ENCODE measurements at places on chromosomes 2 and 18.

GRCh38 chr2:218368621-218369153, 12.0 kb downstream of the CATIP start:
- no peak for DNase-seq

DNA sequence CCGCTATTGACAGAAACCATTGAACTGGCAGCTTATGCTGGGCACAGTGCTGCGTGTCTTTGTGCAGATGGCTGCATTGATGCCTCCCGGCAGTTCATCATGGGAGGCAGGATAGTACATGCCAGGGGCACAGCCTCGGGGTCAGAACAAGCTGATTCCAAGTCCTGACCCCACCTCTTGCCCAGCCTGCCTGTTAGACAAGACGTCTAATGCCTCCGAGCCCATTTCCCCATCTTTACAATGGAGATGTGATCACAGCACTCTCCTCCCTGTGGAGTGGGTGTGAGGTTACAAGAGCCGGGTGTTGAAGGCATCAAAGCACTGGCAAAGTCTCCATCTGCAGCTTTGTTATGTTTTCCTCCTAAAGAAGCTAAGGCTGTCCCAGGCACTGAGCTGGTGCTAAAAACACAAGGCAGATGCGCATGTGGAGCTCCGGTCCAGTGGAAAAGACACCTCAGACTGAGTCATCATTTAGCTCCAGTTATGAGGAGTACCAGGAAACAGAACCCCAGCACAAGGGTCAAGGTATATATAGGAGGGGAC, 125.7 kb upstream of the EPAS1 start:
- no peak for DNase-seq

GRCh38 chr2:163602196-163602595, 133.6 kb downstream of the FIGN start:
- no peak for DNase-seq

GRCh38 chr2:189585226-189585756, 4.7 kb upstream of the SLC40A1 start:
- DNase-seq, result no peak

DNA sequence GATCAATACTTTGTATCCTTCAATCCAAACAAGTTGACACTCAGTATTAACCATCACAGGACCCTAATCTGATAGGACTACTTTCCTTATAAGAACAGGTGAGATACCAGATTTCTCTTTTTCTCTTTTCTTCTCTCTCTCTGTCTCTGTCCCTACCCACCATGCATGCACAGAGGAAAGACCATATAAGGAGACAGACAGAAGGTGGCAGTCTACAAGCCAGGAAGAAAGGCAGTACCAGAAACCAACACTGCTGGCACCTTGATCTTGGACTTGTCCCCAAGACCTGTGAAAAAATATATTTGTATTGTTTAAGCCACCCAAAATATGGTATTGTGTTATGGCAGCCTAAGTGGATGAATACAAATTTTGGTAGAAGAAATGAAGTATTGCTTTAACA, 156.2 kb upstream of the KCNH7 start:
- no peak for DNase-seq

- no peak for DNase-seq
Measured at GRCh38 chr2:152571048-152571766, 146.1 kb downstream of the PRPF40A start.

- peak; percentile 19 for DNase-seq
Measured at GRCh38 chr2:42558827-42559226, 9.6 kb upstream of the MTA3 start.

DNA sequence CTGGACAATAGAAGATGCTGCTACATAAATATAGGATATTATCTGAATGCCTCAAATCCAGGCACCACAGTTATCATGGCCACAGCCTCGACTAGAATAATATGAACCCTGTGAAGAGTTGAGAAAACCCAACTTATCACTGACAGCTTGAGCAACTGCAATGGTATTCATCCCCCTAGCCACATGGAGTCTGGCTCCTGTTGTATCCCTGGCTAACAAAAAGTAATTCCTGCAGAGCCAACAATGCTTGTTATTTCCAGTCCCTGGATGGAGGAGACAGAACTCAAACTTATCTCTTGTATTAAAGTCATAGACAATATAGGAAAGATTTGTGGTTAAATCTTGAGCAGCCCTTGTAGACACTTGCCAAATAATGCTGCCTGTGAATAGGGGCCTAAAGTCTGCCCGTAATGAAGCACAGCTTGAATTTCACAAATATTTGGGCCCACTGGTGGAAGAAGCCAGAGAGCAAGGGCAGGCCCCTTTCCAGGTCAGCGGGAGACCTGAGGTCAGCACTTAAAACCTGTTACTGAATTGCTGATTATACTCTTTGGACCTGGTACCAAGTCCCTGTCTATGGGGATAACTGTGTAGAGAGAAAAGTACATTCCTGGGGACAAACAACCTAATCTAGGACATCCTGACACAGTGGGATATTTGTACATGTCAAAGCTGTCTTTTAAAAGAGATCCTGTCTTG, 28.4 kb upstream of the SUCLG1 start:
- DNase-seq, result no peak

- DNase-seq, result no peak
Measured at GRCh38 chr2:128368437-128369107, 49.9 kb upstream of the HS6ST1 start.

GRCh38 chr2:113201496-113202304, 27.9 kb downstream of the PSD4 start:
- peak; percentile 17 for DNase-seq

DNA sequence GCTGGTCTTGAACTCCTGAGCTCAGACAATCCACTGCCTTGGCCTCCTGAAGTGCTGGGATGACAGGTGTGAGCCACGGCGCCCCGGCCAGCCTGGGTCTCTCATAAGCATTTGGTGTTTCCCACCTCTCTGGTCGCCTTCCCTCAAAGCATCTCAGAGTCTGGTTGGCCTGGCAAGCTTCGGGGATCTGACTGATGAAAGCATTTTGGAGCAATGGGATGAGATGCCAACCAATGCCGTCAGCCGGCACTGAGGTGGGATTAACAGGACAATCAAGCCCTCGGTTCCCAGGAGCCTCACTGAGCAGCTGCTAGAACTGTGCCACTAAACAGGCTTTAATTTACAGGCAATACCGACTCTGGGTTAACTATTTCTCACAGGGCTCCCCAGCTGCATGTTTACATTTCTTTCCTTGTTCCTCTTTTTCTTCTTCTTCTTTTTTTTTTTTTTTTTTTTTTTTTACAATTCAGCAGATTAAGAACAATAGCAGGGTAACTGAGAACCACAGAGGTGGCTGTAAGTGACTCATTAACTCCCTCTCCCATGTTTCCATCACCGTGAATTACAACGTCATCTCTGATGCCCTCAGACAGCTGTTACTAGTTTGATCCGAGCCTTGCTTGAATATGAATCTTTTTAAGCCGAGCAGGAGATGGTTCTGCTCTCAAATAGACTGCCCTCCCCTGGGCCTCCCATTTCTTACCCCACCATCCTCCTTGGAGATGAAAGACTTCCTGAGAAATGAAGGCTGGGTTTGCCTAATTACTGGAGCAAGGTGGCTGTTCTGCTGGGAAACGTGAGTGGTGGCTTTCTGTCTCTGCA, 37.9 kb downstream of the ODC1 start:
- no peak for DNase-seq

DNA sequence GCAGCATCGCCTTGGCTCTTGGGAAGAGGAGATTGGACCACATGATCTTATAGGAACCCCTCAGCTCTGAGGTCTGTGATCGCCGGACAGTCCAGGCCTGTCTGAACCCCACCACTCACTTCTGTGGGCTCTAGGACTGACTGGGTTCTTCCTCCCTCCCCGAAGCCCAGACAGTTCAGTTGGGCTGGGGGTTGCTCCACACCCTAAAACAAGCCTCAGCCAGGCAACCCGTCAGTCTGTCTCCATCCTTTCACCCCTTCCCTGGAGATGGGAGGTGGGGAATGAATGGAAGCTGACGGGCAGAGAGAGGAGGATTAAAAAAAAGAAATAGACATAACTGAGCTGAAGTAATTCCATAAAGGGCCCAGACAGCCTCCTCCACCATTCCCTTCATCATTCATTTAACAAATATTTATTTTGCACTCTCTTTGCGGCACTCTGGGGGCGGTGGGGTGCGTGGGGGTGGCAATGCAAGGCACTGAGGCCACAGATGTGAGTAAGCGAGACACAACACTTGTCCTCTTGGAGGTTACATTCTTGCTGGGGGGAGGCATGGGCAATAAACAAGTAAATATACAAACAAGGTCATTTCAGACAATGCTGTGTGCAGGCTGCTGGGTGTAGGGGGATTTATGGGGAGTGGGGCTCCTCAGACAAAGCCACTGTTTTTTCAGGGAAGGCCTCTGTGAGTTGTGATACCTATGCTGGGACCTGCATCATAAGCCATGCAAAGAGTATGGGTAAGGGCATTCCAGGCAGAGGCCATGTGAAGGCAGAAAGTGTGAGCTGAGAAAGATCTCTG, 12.9 kb downstream of the WNT10A start:
- DNase-seq, result no peak

DNA sequence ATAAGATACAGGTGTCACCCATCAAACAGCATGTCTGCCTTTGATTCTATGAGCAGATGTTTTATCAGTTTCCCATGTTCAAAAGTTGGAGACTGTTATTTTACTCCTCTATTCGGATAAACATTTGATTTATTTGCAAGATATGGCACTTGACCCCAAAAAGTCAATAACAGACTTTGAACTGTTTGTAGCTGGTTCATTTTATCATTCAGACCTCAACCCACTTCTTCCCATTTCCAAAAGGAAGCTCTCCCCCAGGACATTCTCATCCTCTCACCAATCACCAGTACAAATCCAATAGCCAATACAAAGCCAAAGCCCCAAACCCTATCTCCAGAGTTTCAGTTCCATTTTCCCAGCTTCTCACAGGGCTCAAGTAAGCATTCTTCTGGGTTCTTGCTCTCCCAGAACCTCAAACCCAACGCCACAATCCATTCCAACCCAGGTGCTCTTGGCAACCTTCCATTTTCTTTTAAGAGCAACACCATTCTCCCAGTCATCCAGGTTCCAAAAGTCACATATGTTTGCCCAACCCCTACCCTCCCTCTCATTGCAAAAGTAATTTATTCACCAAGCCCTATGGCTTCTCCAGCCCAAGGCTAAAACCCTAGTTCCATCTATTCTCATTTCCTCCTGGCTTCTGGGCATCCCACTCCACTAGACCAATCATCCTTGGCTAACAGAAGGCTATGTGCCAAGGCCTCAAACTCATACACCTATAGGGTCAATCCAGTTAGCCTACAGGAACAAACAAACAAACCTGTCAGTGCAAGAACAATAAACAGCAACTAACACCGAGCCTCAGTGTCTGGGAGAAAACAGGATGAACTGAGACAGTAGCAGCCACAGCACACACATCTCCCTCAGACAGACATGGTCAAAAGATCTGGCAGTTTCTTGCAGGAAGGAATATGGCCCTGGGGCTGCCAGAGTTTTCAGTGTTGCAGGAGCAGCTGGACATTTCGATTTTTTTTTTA, 9.2 kb downstream of the ACVR1 start:
- no peak for DNase-seq

GRCh38 chr2:218400167-218400929, 680 bp downstream of the CTDSP1 start:
- DNase-seq, result no peak

GRCh38 chr2:108585436-108585835, 51.2 kb downstream of the LIMS1 start:
- DNase-seq, result no peak

DNA sequence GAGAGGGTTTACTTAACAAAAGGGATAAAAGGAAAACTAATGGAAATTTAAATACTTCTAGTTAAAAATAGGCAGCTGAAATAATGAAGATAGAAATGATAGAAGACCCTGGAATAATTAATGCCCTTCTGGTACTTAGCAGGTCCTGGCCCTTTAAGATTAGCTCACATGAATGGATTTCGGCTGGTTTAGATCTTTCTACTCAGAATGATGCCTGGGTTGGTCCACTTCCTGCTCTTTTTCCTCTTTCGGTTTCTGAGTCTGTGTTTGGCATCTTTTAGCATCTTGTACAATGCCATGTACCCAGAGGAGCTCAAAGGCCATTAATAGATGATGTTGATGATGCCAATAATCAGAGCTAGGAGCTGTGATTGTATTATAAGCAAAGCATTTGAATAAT, 290.5 kb downstream of the CLIP4 start:
- DNase-seq, result no peak

DNA sequence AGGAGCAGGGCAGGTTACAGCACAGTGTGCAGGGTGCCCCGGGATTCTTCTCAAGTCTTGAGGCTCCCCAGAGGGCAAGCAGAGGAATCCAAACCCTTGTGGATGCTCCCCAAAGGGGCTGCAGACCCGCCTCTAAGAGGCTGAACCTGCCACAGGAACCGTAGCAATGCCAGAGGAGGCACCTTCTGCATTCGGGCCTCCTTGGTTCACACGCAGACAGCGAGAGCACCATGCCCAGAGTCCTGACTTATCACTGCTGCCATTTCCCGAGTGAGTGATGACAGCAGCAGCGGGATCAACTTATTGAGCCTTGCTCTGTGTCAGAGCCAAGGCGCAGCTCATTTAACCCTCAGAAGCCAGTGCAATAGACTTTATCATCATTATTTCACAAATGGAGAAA, 203.5 kb downstream of the CTIF start:
- no peak for DNase-seq

DNA sequence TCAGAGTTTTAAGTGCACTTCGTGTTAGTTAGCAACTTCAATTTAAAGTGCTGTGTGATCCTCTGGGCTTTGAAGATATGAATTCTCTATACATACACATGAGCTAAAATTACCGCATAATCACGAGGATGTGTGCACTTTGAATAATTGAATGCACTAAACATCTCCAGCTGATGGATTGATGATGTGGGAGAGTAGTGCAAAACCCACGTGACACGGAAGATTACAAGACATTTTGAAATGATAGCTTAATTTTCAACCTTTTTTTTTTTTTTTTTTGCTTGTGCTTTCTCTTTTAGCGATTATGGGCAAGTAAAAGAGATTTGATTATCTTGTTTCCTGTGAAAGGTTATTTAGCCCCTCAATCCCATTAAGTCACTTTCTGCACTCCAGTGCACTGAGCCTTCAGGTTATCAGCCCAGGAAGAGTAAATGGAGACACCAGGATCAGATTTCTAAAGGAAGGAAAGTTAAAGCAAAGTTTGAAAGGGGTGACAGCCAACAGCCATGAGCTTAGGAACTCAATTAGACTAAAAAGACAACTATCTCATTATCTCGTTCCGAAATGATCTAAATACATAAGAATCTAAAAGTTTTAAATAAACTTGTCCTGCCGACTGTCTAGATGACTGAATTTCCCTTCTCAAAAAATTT, 81.6 kb downstream of the CDK15 start:
- DNase-seq, result no peak

DNA sequence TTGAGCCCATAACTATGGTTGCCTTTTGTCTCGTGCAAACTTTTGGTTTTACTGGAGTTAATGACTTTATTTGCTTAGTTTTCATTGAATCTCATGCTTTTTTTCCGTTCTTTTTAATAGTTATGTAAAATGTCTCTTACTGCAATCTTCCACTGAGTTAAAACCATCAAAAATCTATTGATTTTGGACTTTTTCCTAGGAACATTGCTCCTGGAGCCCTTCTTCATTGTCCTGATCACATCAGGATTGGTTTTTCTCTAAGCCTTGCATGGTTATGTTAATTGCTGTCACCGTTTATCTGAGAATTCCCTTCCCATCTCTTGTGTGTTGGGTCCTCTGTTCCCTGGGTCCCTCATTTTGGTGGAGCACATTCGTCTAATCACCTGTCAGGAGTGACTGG, 125.5 kb downstream of the PARD3B start:
- DNase-seq, result no peak

- no peak for DNase-seq
Measured at GRCh38 chr2:20382965-20383810, 32.5 kb upstream of the PUM2 start.

All from NCI-H526 (cell line).